AG04449 (cell line): ENCODE measurements at places on chromosomes 3 and 15.

GRCh38 chr15:70030851-70031250 is 66.9 kb downstream of the TLE3 start:
- no peak for DNase-seq

GRCh38 chr3:151384741-151385174 is at the start of gene P2RY12:
Gene P2RY12, minus strand, starts transcription at chr3:151384753. Its CDS starts 45,908 bp downstream, at chr3:151338845.
- no peak for DNase-seq

- peak; percentile 45 for DNase-seq
These were observed 860 bp downstream of the ATG3 start for GRCh38 chr3:112560721-112561483.

DNA sequence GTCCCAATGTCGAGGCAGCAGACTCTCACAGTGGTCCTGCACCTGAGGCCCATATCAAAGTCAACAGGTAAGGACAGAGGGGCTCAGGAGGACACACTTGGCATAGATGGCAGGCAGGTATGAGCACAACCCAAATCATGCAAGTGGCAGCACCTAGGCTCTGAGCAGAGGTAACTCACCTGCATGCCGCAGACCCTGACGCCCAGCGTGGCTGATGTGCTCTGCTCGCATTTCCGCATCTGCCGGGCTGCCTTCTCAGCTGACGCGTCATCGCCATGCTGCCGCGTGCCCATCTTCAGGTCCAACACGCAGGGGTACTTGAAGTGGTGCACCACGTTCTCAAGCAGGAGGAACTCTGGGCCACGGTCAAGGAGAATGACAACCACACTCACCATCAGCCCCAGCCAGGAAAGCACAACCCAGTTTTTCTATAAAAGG is 4.2 kb upstream of the GMPPB start:
- DNase-seq = no peak

- no peak for DNase-seq
These were observed 487.8 kb downstream of the FOXP1 start for GRCh38 chr3:71095511-71096291.

GRCh38 chr3:188516515-188516914 is 362.6 kb downstream of the LPP start:
- DNase-seq = no peak
